ENCODE measurements at places on chromosomes 11 and 22.
A peak's percentile ranks its signal among the peaks of the same experiment; 100 is the strongest.

- H3K4me1 ChIP-seq, result no peaks in the 10 kb centered on the region
- H3K36me3 ChIP-seq, result no peaks in the 10 kb centered on the region
- DNase-seq, result no peak
- peaks cover 30% of the 10 kb centered on the region for H3K27me3 ChIP-seq
- H3K4me3 ChIP-seq, result no peak overlapping the region
These were observed 126.8 kb upstream of the RAG2 start for GRCh38 chr11:36724742-36725385.

GRCh38 chr11:122883646-122883979 is 1.1 kb downstream of the JHY start:
- no peaks in the 10 kb centered on the region for H3K36me3 ChIP-seq
- H3K4me3 ChIP-seq, result peak overlapping the region; percentile 73
- H3K4me1 ChIP-seq, result peaks cover 16% of the 10 kb centered on the region
- H3K27ac ChIP-seq, result peak overlapping the region; percentile 65

DNA sequence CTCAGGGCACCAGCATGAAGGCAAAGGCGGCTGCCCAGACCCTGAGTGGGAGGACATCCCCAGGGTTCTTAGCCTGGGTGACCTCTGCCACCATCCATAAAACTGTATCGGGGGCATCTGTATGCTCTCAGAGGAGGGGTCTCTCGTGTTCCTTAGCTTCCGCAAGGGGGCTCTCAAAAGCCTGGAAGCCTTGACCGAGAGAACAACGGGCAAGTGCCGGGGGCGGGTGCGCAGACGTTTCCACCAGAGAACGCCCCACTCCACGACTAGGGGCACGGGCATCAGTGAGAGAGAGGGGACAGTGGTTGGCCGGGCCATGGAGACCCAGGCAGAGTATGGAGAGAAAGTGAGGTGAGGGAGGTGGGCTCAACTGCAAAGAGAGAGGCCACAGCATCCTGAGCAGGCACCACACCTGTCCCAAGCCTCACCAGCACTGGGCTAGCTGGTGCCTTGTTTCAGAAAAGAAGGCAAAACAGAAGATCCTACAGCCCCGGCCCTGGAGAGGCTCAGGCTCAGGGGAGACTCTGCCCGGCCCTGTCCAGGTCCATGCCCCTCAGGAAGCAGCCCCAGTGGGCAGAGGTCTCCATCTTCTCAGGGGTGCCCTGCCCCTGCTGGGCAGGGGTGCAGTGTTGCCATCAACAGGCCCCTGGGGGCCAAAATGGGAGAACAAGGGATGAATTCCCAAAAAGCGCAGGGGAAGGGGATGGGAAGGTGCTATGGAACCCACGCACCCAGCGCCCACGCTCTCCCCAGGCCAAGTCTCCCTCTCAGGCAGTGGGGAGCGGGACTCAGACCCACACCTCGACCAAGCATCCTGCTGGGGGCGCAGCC is 5.9 kb downstream of the TSPAN32 start:
- DNase-seq, result no peak
- H3K27me3 ChIP-seq, result no peaks in the 10 kb centered on the region
- H3K4me3 ChIP-seq, result no peak overlapping the region
- no peak overlapping the region for H3K27ac ChIP-seq

DNA sequence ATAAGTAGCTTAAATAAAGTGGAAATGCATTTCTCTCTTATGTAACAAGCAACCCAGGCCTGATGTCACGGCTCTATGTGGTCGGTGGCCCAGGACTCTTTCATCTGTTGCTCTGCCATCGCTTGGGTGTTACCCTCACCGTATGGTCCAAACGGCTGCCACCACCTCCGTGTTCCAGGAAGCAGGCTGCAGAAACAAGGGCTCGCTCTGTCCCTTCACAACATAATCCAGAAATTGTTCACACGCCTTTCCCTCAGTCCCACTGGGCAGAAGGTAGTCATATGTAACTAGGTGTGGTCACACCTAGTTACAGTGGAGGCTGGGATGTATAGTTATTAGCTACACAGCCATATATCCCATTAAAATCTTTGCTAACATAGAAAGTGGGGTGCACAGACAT is 421.0 kb downstream of the SOX6 start:
- H3K27me3 ChIP-seq, result no peaks in the 10 kb centered on the region
- DNase-seq, result no peak
- H3K27ac ChIP-seq, result no peak overlapping the region
- no peaks in the 10 kb centered on the region for H3K4me1 ChIP-seq

DNA sequence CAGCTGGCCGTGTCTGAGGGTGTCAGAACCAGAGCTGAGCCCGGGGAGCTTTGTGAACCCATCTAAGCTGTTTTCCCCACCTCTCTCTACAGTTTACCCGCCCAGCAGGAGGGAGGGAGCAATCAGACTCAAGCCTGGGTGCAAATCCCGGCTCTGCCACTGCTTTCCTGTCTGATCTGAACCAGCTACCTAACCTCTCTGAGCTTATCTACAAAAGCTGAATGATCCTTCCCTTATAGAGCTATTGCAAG is 252 bp downstream of the APOL2 start:
- H3K4me1 ChIP-seq, result peaks cover 18% of the 10 kb centered on the region
- no peaks in the 10 kb centered on the region for H3K27me3 ChIP-seq
- no peak for DNase-seq
- no peaks in the 10 kb centered on the region for H3K36me3 ChIP-seq
- H3K27ac ChIP-seq, result peak overlapping the region; percentile 59
- peak overlapping the region; percentile 96 for H3K4me3 ChIP-seq

- no peaks in the 10 kb centered on the region for H3K36me3 ChIP-seq
- no peaks in the 10 kb centered on the region for H3K27me3 ChIP-seq
- DNase-seq, result no peak
These were observed 513.6 kb downstream of the METTL15 start for GRCh38 chr11:28621753-28622152.

GRCh38 chr11:17861036-17861755 is 126.6 kb downstream of the KCNC1 start:
- H3K36me3 ChIP-seq, result no peaks in the 10 kb centered on the region
- H3K27me3 ChIP-seq, result no peaks in the 10 kb centered on the region
- DNase-seq, result no peak
- H3K4me1 ChIP-seq, result no peaks in the 10 kb centered on the region
- H3K4me3 ChIP-seq, result no peak overlapping the region
- no peak overlapping the region for H3K27ac ChIP-seq

GRCh38 chr11:105045676-105046296 is 651 bp upstream of the CARD16 start:
- no peaks in the 10 kb centered on the region for H3K27me3 ChIP-seq
- no peak for DNase-seq
- H3K4me3 ChIP-seq, result no peak overlapping the region
- H3K4me1 ChIP-seq, result peaks cover 16% of the 10 kb centered on the region

- H3K4me3 ChIP-seq, result peak overlapping the region; percentile 35
- no peaks in the 10 kb centered on the region for H3K27me3 ChIP-seq
- peaks cover 36% of the 10 kb centered on the region for H3K4me1 ChIP-seq
- DNase-seq, result no peak
- H3K36me3 ChIP-seq, result no peaks in the 10 kb centered on the region
These were observed 15.6 kb upstream of the MFRP start for GRCh38 chr11:119361941-119362725.

DNA sequence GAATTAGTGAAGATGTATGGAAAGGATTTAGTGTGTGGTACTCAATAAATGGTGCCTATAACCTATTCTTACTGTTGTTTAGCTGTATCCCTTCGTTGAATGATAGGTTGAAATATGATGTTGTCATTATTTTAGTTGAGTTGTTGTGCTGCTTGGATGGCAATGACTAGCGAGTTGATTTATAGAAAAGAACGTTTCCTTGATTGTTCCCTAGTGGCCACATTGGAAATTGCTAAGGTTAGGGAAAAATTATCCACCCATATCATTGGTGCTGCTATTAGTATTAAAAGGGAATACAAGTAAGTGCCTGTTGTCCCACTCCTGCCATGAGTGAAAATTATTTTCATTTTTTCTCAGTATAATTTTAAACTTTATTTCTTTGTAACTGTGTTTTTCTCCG is 14.5 kb downstream of the EMSY start:
- H3K4me3 ChIP-seq, result no peak overlapping the region
- H3K36me3 ChIP-seq, result peaks cover 36% of the 10 kb centered on the region
- H3K27me3 ChIP-seq, result no peaks in the 10 kb centered on the region
- no peak overlapping the region for H3K27ac ChIP-seq

DNA sequence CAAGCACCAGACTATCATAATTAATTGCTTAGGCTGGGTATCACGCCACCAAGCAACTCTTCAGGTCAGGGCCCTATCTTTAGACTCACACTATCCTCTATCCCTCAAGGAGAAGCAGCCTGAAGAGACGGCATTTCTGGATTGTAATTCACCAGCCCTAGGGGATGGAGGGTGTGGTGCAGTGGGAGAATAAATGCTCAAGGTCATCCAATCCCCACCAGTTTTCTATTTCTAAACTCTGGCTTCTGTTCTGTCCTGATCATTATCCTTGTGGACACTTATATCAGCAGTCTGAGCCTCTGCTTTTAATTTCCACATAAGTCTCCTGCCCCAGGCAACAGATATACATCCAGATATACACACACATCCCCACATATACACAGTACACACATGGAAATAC is 13.1 kb upstream of the SIK2 start:
- H3K36me3 ChIP-seq, result no peaks in the 10 kb centered on the region
- H3K27me3 ChIP-seq, result no peaks in the 10 kb centered on the region
- no peak overlapping the region for H3K27ac ChIP-seq
- DNase-seq, result no peak
- no peak overlapping the region for H3K4me3 ChIP-seq

GRCh38 chr11:93330446-93330984 is at the start of gene DEUP1:
Gene DEUP1, plus strand, starts transcription at chr11:93330742. Its CDS starts 1,518 bp downstream, at chr11:93332260.
- H3K27me3 ChIP-seq, result peaks cover 5% of the 10 kb centered on the region
- H3K27ac ChIP-seq, result no peak within 1 kb of the TSS
- no peaks in the 10 kb centered on the region for H3K36me3 ChIP-seq
- H3K4me3 ChIP-seq, result peak within 1 kb of the TSS; percentile 50
- peak; percentile 22 for DNase-seq
- H3K4me1 ChIP-seq, result no peaks in the 10 kb centered on the region

GRCh38 chr11:11876458-11876857 is 34.7 kb downstream of the USP47 start:
- no peaks in the 10 kb centered on the region for H3K36me3 ChIP-seq
- no peaks in the 10 kb centered on the region for H3K4me1 ChIP-seq
- H3K4me3 ChIP-seq, result no peak overlapping the region
- no peaks in the 10 kb centered on the region for H3K27me3 ChIP-seq
- H3K27ac ChIP-seq, result no peak overlapping the region

DNA sequence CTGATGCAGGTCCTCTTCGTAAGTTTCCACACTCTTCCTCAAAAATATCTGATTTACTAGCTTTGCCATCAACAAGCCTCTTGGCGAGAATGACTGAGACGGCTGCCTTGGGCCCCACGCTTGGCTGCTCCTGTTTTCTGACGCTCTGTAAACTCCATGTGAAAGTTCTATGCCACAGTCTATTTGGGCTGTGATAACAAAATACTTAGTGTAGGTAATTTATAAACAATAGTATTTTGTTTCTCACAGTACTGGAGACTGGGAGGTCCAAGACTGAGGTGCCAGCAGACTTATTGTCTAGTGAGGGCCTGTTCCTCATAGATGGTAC is 123.2 kb upstream of the SORL1-AS1 start:
- no peaks in the 10 kb centered on the region for H3K27me3 ChIP-seq
- peaks cover 8% of the 10 kb centered on the region for H3K36me3 ChIP-seq
- H3K4me3 ChIP-seq, result no peak overlapping the region
- H3K27ac ChIP-seq, result no peak overlapping the region
- no peak for DNase-seq
- H3K4me1 ChIP-seq, result no peaks in the 10 kb centered on the region

All from PC-3 (cell line).